ENCODE measurements at places on chromosomes 2 and 18.

- no peak for DNase-seq
Measured at GRCh38 chr18:69002233-69002632, 204.4 kb downstream of the CCDC102B start.

DNA sequence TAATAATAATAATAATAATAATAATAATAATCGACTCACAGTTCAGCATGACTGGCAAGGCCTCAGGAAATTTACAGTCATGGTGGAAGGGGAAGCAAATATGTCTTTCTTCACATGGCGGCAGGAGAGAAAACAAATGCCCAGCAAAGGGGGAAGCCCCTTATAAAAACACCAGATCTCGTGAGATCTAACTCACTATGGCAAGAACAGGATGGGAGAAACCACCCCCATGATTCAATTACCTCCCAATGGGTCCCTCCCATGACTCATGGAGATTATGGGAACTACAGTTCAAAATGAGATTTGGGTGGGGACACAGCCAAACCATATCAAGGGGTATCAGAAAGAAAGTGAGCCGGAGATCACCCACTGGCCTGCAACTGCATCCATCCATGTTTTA is 40.5 kb upstream of the PAPOLG start:
- no peak for DNase-seq

GRCh38 chr2:206783718-206784117 is 18.3 kb downstream of the FASTKD2 start:
- DNase-seq: no peak

DNA sequence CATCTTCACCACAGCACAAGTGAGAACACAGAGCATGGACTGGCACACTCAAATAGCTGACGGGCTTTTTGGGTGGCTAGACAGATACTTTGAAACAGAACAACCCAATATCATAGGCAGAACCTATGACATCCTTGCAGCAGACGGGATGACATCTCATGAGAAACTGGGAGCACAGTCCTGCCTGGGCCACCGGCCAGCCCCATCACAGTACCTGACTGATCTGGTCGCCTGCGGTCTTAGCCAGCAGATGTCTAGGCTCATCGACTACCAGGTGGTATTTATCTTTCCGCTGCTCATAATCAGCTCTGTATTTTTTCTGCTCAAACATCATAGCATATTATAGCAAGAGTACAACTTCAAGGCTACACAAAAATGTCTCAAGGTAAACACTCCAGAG is 124.3 kb downstream of the RIF1 start:
- no peak for DNase-seq

GRCh38 chr18:79214056-79214455 is 144.9 kb downstream of the ATP9B start:
- DNase-seq: no peak

DNA sequence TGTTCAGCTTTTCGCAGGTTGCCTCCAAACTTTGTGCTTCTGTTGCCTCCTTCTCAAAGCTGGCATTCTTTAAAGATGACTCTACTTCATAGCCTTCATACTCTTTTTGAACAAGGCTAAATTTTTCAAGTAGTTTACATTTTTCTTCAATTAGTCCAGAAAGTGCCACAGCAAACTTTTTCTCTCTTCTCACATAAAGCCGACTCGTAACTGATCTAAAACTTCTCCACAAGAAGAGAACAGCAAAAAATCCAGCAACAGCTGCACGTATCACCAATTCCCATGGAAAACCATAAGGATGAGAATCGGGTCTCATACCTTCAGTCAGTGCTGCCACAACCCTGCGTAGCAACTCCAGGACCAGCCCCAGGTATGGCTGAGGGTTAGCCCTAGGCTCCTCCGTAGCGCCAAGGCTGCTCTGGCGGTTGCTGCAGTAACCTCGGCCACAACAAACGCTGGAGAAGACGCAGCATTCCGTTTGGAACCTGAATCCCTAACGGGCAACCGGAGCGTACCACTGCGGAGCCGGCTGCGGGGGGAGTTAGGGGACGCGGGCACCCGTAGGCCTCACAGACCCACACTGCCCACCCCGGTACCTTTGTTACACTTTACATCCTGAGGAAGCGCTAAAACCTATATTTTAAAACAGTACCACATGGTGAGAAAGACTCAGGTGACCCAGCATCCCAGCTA is at the start of gene CTAGE1:
Gene CTAGE1 (minus strand): TSS at position 420 of the 693 bp plus-strand sequence. CDS start 104 bp downstream, at position 316.
- DNase-seq: no peak

DNA sequence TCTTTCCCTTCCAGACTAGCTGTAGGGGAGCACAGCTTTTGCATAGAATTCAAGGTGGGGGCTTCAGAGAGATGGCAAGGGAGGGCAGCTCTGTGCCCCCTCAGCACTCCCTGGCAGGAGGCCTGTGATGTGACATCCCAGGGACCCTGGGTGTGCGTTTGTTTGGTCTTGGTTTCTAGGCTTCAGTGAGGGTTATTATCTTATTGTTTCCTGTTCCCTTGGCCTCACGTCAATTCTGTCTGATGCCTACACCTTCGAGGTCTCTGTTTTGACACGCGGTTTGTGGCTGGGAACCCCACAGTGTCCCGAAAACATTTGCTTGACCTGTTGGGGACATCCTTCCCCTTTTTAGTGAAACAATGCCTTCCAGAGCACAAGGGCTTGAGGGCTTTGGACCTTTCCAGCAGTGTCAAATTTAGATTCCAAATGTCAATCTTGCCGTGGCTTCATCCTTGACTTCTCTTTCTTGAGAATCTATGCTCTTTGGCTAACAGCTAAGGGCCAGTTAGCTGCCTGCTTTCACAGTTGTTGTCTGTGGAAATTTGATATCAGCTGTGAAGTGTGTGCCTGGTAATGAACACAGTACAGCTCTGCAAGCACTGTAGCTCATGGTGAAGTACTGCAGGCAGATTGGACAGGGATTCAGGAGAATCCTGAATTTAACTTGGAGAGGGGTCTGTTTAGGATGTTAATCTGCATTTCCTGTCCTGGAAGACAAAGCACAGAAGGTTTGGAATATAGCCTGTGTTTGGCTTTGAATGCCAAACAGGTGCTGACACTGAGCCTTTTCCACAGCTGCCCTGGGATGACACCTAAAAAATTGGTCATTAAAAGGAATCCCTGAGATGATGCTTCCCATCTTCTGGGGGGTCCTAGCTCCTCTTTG is 108.2 kb upstream of the CXCR4 start:
- no peak for DNase-seq

DNA sequence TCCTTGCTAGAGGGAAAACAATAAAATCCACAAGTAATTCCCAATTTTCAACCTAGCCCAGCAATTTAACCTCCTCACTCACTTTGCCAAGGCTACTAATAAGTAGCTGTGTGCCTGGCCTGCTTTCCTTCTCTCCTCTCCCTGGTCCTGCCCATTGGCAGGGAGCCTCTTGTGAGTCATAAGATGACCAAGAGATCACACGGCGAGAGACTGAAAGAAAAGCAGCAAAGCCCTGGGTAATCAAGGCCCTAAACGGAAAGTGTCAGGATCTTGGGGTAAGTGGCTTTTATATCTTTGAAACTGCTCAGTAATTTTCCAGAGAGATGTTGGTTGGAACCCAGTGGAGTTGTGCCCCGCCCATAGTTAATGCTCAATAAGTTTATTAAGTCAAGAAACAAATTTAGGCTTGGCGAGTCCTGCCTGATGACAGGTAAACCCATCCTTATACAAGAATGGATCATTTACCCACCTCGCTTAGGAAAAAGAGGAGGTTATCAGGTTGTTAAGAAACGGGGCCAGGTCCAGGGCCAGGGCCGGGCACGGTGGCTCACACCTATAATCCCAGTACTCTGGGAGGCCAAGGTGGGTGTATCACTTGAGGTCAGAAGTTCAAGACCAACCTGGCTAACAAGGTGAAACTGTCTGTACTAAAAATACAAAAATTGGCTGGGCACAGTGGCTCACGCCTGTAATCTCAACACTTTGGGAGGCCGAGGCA is 10.0 kb upstream of the ADAM17 start:
- DNase-seq: no peak

DNA sequence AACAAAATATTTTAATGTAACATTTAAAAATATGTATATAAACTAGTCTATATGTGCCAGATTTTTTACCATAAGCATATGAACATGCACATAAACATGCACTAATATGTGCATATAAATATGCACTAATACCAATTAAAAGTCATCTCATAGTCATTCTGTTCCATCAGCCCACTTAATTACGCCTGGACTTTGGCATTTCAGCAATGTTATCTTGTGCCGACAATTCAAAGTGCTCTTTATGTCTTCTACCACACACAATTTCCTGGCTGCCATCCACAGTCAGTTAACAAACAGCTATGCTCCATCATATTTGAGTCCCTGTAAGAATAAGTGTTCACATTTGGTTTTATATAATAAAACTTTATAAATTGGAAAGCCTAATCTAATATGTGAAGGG is 92.6 kb upstream of the TSPYL6 start:
- DNase-seq: no peak

DNA sequence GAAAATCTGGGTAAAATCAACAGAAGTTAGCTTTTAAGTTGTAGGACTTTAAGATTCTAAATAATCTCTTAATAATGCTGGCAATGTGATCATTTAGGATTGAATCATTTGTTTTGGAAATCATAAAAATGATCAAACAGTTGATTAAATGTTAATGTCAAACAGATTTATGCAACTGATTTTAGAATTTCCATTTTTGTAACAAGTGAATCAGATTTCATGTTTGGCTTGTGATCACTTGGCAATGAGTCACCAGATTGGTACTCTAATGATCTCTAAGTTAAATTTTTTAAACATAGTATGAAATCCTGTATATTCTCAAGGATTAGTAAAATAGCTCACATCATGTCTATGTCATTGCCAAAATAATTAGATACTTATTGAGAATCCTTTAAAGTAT is 50.1 kb upstream of the UNC80 start:
- DNase-seq: no peak

- no peak for DNase-seq
Measured at GRCh38 chr2:118889995-118890394, 42.5 kb upstream of the EN1 start.

GRCh38 chr2:168522446-168522845 is 66.4 kb downstream of the CERS6 start:
- DNase-seq: no peak

DNA sequence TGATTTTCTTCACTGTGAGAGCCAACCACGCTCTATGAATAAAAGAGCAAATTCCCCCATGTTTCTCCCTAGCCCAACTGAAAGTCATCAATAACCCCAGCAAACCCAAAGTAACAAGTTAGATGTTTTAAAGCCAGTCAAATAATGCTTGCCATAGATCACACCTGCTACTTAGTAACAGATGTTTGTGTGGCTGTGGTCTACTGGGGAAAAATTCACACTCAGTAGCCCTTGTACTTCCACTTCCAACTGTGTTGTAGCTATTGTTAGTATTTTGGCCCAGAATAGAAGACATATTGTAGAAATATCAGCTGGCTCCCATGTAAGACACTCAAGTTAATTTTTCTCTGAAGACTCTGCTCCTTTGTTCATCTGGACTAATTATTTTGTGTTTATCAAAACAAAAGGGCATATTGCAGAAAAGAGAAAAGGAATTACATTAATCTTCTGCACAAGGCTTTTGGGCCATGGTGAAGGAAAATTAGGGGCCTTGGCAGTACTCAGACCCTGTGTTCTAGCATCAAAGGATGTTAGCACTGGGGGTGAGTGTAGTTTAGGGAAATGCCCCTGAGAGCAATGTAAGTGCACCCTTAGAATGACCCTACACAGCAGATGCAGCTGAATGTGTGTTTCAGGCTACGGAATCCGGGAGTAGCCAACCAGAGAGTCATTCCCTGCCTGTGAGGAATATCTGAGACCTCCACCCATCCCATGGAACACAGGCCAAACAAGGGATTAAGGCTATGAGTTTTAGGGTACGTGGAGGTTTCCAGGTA is 521.9 kb downstream of the EPHA4 start:
- no peak for DNase-seq

- no peak for DNase-seq
Measured at GRCh38 chr18:78240627-78241252, 738.9 kb upstream of the SALL3 start.

DNA sequence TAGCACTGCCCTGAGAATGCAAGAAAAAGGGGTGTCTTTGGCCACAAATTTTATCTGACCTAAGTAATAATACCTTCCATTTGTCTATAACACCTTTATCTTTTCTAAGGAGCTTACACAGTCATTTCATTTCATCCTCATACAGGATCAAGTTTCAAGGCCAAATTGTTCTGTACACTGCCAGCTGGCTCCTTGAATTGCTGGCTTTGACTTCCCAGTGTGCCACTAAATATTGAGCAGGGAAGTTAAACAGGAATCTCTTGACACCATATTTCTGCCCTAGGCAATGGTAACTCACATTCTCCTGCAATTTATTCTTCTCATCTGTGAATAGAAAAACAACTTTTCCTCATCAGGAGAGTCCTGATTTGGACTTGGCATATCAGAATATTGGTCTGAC is 195.1 kb upstream of the LRP1B start:
- DNase-seq: no peak

GRCh38 chr2:189408294-189408693 is 33.0 kb upstream of the WDR75 start:
- no peak for DNase-seq

- no peak for DNase-seq
Measured at GRCh38 chr2:132272713-132273112, 111.0 kb upstream of the ANKRD30BL start.

DNA sequence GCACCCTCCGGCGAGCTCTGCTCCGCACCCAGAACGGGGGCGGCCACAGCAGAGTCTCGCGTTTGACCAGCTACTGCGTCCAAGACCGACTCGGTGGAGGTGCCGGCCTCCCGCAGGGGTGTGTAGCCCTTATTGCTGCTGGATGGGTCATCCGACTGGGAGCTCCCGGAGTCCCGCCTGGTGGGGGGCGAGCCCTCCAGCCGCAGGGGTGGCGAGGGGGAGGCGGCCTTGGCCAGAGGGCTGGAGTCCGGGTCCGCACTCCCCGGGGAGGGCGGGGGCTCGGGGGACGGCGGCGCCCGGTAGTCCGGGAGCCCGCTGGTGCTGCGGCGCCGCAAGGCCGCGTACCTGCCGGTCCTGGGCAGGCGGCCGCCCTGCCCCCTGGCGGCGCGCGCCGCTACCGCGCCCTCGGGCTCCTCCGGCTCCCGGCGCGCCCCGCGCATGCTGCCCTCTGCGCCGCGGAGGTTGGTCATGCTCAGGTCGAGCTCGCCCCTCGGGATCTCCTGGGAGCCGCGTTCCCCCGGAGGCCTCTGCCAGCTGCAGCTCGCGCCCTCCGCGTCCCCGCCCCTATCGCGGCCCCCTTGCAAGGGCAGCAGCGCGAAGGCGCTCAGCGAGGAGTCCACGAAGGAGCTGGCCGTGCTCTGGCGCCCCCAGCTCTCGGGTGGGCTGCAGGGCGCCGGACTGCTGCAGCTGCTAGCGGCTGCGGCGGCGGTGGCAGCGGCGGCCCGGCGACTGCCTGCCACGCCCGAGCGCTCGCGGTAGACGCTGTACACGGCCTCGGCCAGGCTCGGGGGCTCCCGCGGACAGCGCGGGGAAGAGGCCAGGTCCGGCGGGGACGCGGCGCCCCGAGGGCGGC is 4.8 kb downstream of the TMEM200C start:
- no peak for DNase-seq

- no peak for DNase-seq
Measured at GRCh38 chr2:37588316-37588777, 83.1 kb downstream of the CDC42EP3 start.
